ENCODE measurements at places on chromosomes 7 and 10. TPM values are rescaled to one million over a fixed set of nuclear protein-coding genes. Genes with fewer than 3 reads are reported as not detected.

GRCh38 chr7:116327752-116328151 lies 117.4 kb downstream of the TES start:
- no peak for DNase-seq

GRCh38 chr10:80144696-80145131 lies 12.2 kb downstream of the PLAC9 start:
- DNase-seq = no peak

DNA sequence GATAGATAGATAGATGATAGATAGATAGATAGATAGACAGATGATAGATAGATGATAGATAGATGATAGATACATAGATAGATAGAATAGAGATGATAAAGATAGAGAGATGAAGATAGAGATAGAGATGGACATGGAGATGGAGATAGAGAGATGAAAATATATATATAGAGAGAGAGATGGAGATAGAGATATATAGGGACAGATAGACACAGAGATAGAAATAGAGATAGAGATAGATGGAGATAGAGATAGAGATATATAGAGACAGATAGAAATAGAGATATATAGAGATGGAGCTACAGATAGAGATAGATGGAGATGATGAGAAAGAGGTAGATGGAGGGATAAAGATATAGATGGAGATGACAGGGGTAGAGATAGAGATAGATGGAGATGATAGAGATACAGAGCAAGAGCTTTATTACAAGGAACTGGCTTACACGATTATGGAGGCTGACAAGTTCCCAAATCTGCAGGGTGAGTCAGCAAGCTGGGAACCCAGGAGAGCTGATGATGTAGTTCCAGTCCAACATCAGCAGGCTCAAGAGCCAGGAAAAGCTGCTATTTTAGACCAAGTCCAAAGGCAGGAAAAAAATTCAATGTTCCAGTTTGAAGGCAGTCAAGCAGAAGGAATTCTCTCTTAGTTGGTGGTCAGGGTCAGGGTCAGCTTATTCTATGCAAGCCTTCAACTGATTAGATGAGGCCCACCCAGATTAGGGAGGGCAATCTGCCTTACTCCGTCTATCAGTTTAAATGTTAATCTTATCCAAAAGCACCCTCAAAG lies 37.1 kb downstream of the CAV1 start:
- DNase-seq = no peak

GRCh38 chr10:5283305-5284158 lies 81.2 kb upstream of the UCN3 start:
- peak; percentile 17 for DNase-seq

GRCh38 chr7:24896031-24896501 lies 83.9 kb downstream of the OSBPL3 start:
- DNase-seq = no peak

The PHKG1 gene
- total RNA-seq = 1.2 TPM

The NODAL gene
- not detected for total RNA-seq

DNA sequence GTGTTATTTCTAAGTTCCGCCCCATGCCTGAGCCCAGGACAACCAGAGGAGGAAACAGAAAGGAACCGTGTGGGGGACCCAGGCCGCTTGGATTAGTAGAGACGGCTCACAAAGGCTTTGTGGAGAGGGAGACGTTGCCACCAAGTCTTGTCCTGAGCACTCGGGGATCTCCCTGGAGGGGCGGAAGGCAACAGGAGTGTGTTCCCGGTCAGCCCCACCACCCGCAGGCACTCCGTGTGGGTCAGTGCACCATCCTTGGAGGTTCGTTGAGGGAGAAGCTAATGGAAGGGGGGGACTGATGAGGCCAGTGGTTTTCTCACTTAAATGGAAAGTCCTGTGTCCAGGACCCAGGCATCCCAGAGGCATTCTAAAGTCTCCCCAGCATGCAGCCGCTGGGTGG lies 26.7 kb upstream of the EN2 start:
- peak; percentile 30 for DNase-seq
